ENCODE measurements at places on chromosomes 7 and 10.

DNA sequence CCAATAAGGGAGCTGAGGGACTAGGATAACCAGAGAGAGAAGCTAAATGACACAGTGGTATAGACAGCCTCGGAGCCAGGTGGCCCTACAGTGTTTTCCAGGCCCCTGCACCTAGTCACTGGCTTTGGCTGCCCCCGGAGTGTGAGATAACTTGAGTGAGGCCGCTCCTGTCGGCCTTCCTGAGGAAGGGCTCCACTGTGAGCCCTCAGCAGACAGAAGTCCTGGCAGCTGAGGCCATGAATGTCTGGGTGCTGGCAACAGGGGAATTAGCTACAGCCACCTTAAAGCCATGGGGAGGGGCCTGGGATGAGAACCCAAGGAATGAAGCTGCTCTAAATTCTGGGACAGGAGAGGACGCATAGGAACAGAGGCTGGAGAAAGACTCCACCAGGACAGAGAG is 4.6 kb upstream of the GDF10 start:
- no peak for DNase-seq

DNA sequence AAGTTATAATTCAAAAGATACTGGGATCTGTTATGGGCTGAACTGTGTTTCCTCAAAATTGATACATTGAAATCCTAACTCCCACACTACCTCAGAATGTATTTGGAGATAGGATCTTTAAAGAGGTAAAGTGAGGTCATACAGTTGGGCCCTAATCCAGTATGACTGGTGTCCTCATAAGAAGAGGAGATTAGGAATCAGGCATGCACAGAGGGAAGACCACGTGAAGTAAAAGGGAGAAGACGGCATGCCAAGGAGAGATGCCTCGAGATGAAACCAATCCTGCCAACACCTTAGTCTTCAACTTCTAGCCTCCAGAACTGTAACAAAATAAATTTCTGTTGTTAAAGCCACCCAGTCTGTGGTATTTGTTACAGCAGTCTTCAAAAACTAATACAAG is 5.9 kb upstream of the CFAP69 start:
- no peak for DNase-seq

DNA sequence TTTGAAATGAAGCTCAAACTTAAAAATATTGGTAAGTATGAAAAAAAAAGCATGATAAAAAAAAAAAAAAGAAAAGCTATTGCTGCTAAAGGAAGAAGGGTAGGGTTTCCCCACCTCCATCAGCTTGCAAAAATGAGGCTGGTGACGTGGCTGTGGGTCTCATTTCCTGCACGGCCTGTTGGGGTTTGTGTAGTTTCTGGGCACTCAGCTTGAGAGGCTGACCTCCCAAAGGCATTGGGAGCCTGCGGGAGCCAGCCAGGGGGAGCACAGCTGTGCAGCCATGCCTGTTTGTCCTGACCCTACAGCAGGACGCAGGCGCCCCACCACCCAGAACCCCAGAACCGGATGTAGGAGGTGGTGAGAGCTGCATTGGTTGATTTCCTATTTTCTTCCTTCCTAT is 48.8 kb upstream of the CARD11 start:
- DNase-seq = peak; percentile 79

- no peak for DNase-seq
Observed at GRCh38 chr7:112937651-112938415, 147.6 kb upstream of the TMEM168 start.

GRCh38 chr7:2757904-2758672 is 70.1 kb downstream of the AMZ1 start:
- peak; percentile 71 for DNase-seq

GRCh38 chr10:103720328-103720963 is 134.9 kb downstream of the SH3PXD2A start:
- DNase-seq = no peak

DNA sequence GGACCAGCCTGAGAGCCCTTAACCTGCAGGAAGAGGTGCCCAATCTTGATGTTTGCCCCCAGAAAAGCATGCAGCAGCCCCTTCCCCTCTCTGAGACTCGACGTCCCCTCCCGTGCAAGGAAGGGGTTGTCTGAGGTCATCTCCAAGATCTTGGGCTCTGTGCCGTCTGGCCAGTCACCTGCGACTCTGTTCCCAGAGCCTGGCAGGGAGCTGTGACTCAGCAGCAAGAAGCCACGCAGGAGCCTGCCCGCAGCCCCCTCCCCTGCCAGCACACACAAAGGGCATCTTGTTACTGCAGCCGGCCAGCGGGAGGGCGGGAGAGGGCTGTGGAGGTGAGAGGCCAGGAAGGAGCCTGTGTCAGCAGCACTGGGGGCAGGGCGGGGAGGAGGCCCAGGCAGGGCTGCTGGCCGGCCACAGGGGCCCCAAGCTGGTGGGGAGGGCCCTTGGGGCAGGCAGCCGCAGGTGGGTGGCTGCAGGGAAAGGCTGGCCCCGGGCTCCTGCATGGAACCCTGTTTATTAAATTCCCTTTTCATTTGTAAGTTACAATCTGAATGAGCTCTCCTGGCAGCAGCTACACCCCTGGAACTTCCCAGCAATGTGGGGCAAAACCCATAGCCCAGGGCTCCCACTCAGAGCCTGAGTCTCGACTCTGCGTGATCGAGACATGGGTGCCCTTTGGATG is 103.7 kb upstream of the ZMIZ1 start:
- DNase-seq = no peak

DNA sequence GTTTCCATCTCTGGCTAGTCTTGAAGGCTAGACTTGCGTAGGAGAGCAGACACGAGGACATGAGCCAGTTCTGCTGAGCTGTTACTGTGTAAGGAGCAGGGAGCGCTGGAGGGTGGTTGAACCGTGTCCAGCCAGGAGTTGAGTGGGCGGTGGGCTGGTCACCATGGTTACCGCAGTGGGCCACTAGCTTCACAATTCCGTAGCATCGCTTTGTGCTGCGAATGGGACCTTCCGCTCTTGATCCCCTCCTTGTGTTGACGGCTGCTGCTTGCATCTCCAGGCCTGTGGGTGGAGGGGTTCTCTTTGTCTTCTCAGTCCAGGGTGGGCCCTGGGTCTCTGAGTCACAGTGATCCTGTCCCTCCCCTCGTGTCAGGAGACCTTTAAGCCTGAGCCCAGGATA is 49.4 kb upstream of the OCM start:
- no peak for DNase-seq

DNA sequence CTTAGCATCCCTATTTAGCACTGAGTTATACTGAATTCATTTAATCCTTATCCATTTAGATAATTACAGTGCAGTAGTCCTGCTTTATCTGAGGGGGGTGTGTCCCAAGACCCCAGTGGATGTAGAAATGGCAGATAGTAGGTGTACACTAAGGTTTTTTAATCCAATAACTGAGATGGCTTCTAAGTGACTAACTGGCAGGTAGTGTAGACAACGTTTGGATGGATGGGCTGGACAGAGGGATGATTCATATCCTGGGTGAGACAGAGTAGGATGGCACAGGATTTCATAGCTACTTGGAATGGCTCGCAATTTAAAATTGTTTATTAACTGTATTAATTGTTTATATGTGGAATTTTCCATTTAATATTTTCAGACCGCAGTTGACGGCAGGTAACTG is 295.6 kb downstream of the CCDC3 start:
- no peak for DNase-seq

DNA sequence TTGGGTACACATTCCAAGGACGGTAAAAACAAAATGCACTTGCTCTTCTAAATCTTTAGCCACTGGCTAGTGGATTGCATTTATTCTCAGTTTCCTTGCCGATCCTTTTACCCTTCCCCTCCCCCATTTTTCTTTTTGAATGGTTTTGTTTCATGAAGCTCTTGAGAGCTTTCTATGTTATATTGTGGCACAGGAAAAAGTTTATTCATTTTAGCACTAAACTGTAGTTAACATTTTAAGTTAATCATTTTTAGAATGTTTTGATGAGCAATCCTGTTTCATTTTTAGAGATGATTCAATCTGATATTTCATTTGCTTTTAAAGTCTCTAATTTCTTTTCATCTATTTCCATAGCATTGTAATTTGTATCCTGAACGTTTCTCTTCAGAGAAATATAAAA is 24.0 kb downstream of the ZEB1 start:
- no peak for DNase-seq

DNA sequence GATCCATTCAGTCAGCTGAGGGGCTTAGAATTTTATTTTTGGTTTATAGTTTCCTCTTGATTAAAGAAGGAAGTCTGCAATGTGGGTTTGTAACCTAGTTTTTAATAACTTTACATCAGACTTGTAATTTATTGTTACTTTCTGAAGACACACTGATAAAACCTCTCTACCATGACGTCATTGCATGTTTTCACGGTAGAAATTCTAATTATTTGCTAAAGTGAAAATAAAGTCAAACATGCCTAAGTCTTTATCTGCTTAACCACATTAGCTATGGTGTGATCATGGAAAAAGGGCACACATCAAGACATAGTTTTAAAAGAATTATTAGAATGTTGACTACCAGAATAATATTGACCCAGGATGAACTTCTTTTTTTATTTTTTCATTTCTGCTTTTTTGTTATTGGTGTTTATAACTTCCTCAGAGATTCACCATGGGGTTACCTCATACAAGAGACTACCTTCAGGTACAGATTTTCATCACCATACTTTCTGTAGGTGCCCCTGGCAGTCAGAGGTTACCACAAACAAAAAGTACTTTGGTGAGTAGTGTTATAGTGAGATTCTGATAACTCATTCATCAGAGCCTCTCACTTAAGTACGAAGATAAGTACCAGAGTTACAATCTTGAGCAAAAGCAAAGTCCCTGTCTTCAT is 7.0 kb upstream of the PANK1 start:
- DNase-seq = no peak

GRCh38 chr7:37352974-37353948 is 95.4 kb downstream of the ELMO1 start:
- peak; percentile 79 for DNase-seq

DNA sequence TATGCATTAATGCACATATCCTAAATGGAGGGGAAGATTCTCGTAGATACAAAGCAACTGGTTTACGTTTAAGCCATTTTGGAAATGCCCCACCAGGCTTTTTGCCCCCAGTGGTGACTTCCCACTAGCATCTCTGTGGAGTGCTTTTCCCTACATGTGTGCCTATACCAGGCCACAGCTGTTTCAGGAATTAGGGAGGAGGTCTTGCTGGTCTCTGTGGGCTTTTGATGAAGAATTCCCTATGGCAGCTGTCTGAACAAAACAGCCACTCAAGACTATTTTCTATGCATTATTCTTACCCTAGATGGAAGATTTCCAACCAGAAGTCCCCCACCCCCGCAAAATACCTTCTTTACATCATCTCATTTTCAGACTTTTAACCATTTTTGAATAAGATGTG is 52.0 kb upstream of the NMT2 start:
- no peak for DNase-seq

Measured in CD4-positive, alpha-beta T cell treated with Interleukin-15 for 1 hour (primary cell).